Cortex of kidney (tissue), 1 donor: ENCODE measurements at places on chromosomes 3 and 15.

- DNase-seq = no peak
Measured at GRCh38 chr15:25410649-25411048, 28.2 kb downstream of the UBE3A start.

DNA sequence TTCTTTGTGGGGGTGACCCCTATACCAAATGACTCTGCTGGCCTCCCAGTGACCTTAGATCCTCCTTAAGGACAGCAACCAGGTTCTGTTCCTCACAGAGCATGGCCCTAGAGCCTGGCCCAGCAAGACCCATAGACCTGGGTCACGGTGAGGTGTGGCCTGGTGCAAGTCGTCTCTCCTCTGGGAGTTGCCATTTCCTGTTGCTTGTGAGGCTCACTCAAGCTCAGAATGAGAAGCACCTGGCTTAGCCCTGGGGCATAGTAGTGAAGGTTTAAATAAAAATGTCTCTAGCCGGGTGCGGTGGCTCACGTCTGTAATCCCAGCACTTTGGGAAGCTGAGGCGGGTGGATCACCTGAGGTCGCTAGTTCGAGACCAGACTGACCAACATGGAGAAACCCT, 131.3 kb downstream of the SMAD6 start:
- no peak for DNase-seq

- DNase-seq = no peak
Measured at GRCh38 chr3:17070161-17070959, 185.6 kb downstream of the PLCL2 start.

- DNase-seq = no peak
Measured at GRCh38 chr3:38457111-38458003, 3.7 kb downstream of the ACVR2B start.

DNA sequence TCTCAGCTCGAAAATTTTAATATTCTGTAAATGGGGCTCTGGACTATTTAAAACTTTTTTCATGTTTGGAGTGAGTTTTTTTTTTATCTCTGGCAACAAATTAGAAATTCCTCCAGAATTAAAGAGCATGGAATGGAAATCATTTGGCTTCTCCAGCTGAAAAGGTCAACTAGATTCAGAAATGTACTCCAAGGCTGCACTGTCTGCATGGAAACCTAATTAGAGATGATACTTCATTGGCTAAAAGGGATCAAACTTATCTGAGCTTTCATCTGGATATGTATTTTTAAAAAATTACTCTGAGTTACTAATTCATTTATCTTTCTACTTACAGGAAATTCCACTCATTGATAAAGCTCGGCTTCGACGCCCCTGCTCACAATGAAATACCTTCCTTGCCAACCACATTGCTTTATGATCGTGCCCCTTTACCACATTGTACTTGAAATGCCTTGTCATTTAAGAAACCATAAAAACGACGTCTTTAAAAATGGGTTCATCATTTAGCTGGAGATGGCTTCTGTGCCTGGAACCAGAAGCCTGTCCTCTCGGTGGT, 285.5 kb upstream of the ICE2 start:
- no peak for DNase-seq

GRCh38 chr15:58179741-58180381, 41.7 kb downstream of the AQP9 start:
- no peak for DNase-seq

DNA sequence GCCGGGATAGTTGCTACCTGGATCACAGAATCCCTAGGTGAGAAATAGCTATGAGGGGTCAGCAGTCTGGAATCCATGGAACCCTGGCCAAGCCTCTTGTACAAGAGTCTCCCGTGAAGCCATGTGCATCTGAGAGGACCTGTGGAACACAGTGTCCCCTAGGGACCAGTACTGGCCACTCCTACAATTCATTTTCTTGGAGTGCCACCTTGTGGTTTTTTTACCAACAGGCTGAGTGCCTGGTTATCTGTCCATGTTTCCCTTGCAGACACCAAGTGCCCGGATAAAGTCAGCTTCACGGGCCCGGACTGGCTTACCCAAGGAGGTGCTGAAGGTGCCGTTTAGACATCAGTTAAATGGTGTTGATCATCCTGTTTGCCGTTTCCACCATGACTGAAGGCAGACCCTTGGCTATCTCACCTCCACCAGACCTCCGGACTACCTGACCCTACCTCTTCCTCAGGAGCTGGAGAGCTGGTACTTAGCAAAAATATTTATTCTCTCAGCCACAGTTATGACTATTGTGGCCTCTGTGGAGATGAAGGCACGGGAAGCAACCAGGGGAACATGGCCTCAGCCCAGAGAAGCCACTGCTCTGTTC, 93.9 kb downstream of the RBPMS2 start:
- no peak for DNase-seq

GRCh38 chr3:71317749-71318457, 265.6 kb downstream of the FOXP1 start:
- DNase-seq = no peak

GRCh38 chr3:179093807-179094206, 22.2 kb upstream of the ZMAT3 start:
- no peak for DNase-seq

GRCh38 chr15:80490431-80490990, 86.3 kb downstream of the ARNT2 start:
- no peak for DNase-seq

DNA sequence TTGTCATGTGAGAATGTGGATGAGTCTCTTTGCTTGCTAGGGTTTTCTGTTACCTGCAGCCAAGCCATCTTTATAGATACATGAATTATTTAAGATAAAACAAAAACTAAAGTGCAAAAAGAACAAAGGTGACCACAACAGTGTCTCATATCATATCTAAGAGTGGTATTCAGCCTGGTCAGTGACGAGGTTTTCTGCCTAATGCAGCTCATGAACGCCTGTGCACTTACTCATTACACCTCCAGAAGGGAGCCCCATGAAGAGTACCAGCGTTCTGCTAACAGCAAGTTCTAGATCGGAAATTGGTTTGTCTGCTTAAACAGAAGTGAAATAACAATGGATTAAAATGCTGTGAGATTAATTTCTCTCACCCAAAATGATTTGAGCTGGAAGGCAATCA, 19.2 kb downstream of the PXYLP1 start:
- no peak for DNase-seq

DNA sequence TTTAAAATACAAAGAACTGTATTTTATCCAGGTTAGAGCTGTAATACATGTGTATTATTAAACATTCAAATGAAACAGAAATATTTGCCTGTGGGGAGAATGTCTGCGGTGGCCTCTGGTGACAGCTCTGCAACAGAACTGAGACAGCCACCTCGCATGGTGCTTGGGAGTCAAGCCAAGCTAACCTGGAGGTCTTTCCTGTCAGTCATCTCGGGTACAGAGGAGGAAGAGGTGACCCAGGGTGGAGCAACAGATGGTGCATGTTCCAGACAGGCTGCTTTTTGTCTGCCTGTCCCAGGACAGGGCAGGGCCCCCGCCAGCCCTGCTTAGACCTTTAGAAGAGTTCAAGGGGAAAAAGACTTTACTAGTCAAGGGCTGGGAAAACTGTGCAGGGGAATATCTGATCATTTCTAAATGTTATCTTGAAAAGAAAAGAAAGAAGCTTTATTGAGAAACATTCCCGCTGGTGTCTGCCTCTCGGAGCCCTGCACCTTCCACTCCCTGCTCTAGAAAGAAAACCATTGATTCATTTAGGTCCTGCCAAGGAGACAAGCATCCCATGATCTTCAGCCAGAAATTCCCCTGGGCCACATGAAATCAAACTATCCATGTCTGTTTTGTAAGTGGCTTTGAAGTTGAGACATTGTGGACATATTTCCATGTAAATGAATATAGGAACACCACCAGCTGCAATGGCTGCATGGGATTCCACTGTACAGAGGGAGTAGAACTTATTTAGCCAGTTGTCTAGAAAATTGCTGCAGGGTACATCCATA, 5.5 kb upstream of the NR2E3 start:
- DNase-seq = no peak

DNA sequence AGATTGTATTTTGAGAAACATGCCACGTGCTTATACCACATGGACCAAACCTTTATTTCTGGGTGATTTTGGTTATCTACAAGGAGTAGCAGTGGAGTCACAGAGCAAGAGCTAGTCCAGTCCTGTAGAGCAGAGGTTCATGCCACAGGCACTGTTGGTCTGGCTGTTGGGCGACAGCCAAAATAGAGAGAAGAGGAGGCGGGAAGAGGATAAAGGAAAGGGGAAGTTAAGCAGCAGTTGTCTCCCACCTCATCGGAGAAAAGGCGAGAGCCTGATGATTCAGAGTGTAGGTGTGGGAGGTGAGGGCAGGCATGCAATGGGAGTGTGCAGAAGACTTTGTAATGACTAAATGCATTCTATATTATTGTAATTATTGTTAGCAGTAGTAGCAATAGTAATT, 237.5 kb upstream of the ROPN1 start:
- no peak for DNase-seq

DNA sequence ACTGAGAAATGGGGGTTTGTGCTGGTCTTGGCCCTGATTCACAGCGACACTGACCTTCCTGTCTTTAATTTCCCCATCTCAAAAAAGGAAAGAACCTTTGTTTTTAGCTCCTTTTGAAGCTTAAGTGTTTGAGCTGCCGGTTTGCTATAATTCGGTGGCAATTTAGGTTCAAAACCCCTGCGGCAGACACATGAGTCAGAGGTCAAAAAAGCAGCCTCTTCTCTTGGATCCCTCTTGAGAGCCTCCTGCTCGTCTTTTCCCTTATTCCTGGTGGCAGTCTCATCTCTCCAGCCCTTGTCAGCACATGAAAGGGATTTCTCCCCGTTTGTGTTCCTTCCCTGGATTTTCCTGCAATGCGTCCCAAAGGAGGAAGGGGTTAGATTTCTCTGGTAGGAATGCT, 64.5 kb downstream of the GRIP2 start:
- no peak for DNase-seq

- no peak for DNase-seq
Measured at GRCh38 chr3:168425936-168426595, 330.3 kb upstream of the GOLIM4 start.

- DNase-seq = no peak
Measured at GRCh38 chr15:74124759-74125158, 5.6 kb upstream of the ISLR2 start.

GRCh38 chr3:13215940-13216546, 142.8 kb upstream of the IQSEC1 start:
- no peak for DNase-seq

DNA sequence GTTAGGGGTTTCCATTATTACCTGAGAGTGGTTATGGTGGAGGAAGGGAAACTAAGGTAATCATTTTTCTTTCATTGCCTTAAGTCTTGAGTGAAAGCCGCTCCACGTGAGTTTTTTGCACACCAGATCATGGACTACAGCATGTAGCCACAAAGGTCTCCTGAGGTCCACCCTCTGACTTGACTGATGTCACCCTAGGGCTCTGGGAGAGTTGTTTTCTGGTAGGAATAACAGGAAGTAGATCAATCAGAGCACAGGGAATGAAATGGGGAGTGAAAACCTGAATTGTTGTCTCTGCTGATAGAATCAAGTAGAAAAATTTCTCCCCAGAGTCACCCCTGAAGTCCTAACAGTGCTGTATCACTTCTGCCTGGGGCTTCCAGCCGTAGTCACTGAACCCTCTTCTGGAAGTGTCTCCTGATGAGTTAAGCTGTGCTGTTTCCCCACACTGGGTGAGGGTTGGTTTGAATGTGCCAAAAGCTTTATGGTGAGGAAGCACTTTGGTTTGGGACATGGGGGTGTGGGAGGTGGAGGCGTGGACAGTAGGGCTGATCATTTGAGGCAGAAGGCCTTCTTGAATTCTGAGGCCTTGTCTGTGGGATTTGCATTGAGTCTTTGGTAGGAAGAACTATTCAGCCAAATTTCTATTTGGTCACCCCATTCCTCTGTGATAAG, 64.3 kb downstream of the SLCO3A1 start:
- DNase-seq = no peak

DNA sequence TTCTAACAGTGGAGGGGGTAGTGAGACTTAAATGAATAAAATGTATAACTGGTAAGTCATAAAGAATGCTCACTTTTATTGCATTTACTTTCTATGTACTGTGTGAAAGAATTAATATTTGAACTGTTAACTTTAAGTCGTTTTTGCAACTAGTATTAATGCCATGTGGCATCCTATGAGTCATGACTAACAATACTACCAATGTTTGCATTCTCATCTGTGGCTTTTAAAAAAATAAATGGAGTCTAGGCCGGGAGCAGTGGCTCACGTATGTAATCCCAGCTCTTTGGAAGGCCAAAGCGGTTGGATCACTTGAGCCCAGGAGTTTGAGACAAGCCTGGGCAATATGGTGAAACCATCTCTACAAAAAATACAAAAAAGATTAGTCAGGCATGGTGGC, 5.2 kb downstream of the C3orf49 start:
- DNase-seq = no peak
